GM23338 (cell line): ENCODE measurements at places on chromosomes 3 and 15. TPM values are rescaled to one million over a fixed set of nuclear protein-coding genes. Genes with fewer than 3 reads are reported as not detected.

Gene TEX55
- polyA plus RNA-seq, result not detected in 2 replicates

DNA sequence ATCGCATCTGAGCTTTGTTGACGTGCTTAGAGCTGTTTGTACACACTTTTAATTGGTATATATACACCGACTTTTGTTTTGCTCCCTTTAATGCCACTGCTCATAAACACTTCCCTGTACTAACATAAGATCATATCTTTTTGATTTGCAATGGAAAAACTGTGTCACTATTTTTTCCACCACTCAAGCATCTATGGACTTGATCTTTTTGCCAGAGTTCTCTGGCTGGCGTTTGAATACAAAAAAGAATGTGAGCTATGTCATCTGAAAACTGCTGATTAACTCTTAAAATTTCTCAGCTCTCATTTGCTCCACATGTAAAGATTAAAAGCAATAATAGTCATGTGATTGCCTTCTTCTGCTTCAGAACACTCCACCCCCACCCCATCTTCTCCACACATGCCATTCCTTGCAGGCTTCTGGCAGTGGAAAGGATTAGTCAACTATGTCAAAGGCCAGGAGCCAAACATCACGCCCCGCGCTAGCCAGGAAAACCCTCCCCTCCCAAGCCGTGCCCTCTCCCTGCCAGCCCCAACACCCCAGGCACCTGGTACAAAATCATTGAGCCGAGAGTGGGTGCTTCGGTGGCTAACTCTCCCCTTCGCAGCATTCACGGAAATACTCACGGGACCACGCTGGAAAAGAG, 123.4 kb upstream of the MEF2A start:
- DNase-seq, result no peak

- DNase-seq, result no peak
Observed at GRCh38 chr15:84761607-84762131, 13.3 kb downstream of the ZNF592 start.

- no peak for DNase-seq
Observed at GRCh38 chr15:32887090-32887489, 169.3 kb downstream of the GREM1 start.

DNA sequence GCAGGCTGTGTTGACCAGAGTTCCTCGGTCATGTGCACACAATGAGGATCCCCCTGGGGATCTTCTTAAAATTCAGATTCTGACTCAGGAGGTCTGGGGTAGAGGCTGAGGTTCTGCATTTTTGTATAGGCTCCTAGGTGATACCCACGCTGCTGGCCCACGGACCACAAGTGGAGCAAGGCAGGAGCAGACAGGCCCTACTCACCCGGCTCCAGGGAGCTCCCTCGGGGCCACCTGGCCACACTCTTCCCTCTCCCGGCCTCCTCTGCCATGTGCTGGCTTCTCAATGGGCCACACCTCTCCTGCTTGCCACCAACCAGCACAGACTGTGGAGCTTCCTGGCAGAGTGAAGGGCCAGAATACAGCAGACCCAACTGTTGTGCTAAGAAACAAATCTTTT, 23.9 kb downstream of the GP9 start:
- no peak for DNase-seq

- no peak for DNase-seq
Observed at GRCh38 chr3:190142041-190142440, 21.3 kb upstream of the P3H2 start.

DNA sequence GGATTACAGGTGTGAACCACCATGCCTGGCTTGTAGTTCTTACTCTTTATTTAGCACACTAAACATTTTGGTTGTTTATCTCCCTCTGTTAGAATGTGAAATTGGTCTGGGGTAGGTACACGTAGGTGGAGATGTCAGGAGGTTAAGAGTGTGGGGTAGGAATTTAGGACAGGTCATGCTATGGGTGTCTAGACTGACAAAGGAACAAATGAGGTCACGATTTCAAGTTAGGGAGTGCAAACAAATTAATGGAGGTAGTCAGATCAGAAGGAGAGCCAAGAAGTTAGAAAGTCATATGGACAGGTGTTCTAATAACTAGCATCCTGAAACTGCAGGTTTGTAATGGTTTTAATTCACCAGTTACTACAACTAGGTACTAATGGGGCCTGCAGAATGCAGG, 19.8 kb downstream of the CDV3 start:
- DNase-seq, result no peak
